ENCODE measurements at places on chromosomes 1 and 21.

- DNase-seq: no peak
Measured at GRCh38 chr1:81606656-81607055, 194.1 kb upstream of the ADGRL2 start.

- no peak for DNase-seq
Measured at GRCh38 chr1:37974567-37974966, 15.3 kb downstream of the SF3A3 start.

DNA sequence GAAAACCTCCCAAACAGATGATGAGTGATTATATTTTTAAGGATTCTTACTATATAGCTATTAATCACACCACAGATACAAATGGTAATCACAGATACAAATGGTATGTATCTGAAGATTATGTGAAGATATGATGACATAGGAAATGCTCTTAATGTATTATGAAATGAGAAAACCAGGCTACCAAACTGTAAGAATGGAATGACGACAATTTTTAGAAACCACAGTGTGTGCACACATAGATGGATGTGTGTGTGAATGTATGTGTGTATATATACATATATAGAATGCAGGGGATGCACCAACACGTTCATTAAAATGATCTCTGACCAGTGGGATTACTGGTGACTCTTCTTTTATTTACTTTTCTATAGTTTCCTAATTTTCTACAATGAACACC lies 21.5 kb upstream of the ENAH start:
- DNase-seq: no peak

DNA sequence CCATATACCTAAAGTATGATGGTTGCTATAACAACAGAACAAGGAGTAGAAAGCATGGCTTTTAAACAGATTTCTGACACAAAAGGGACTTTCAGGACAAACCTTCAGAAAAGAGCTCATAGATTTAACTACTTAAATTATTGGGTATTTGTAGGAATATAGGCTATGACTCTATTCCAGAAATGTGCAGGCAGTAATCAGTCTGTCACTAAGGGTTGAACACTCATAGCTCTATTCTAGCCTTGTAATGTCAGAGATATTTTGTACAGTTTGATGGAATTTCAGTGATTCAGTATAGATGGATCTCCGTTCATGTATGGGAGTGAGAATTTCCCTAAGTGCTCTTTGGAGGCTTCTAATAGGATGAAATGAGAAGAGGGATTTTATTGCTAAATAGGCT lies 82.8 kb downstream of the EXTL2 start:
- no peak for DNase-seq

DNA sequence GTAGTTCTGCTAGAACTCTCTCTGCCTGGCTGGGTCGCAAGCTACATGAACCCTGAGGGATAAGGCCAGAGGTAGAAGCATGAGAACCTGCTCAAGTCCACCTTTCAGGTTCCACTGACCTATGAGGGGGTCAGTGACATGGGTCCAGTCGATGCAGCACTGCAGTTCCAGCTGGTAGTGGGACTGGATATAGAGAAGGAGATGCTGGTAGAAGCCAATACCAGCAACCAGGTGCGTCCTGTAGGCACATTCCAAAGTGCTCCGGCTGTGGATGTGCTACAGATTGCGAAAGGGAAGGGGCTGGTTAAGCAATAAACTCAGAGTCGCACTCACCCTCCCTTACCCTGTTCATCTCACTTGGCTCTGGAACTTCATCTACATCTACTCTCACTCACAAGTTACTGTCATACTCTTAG lies 5.7 kb downstream of the SMG5 start:
- DNase-seq: no peak

- DNase-seq: no peak
Measured at GRCh38 chr1:223261914-223262313, 102.1 kb downstream of the SUSD4 start.

DNA sequence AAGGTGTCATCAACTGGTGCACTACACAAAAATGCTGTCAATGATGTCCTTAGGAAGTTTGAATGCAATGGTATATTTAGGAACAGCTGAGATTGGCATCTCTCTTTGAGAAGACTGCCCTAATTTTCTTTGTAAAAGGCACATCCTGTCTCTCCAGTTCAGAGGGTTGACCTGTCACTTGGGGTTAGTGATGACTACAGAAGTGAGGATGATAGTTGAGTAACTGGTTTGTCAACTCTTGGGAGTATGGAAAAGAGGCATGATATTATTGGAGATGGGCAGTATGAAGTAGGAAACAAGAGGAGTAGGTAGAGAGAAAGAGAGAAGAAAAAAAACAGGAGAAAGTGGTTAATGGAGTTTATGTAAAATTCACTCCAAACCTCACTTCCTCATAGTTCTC lies 40.4 kb upstream of the PIGC start:
- DNase-seq: no peak

GRCh38 chr1:185539277-185539943 lies 194.8 kb upstream of the HMCN1 start:
- DNase-seq: peak; percentile 56

GRCh38 chr1:100578201-100578600 lies 40.3 kb downstream of the GPR88 start:
- peak; percentile 49 for DNase-seq

DNA sequence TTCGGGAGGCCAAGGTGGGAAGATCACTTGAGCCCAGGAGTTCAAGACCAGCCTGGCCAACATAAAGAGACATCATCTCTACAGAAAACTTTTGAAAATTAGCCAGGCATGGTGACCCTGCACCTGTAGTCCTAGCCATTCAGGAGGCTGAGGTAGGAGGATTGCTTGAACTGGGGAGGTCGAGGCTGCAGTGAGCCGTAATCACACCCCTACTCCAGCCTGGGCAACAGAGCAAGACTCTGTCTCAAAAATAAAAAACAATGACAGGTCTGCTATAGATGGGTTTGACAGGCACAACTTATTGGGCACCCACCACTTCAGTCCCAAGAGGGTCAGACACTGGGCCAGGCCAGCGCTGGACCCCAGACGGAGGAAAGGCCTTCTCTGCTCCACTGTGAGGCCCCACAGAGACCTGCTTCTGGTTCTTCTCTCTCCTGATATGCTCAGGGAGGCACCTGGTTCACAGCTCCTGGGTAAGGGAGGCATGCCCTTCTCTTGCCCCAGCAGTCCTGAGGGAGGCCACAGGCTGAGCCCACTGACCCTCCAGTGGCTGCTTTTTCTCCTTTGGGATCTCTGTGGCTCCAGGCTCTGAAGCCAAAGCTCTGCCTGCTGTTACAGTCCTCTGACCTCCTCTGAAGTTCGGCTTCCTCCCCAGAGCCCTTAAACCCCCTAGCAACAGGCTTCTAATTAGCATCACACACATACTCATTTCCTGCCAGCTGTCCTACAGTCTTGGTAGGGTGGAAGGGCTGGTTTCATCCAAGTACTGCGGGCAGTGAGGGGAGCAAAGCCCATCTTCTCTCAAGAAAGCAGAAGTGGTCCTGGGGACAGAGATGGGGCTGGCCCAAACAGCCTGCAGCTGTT lies 14.4 kb downstream of the S100A16 start:
- DNase-seq: peak; percentile 71

GRCh38 chr1:85124091-85124490 lies 75.8 kb upstream of the MCOLN3 start:
- no peak for DNase-seq

GRCh38 chr1:16321176-16321867 lies 31.0 kb downstream of the FBXO42 start:
- no peak for DNase-seq

GRCh38 chr1:151542710-151543129 lies 2.6 kb downstream of the TUFT1 start:
- DNase-seq: peak; percentile 99

DNA sequence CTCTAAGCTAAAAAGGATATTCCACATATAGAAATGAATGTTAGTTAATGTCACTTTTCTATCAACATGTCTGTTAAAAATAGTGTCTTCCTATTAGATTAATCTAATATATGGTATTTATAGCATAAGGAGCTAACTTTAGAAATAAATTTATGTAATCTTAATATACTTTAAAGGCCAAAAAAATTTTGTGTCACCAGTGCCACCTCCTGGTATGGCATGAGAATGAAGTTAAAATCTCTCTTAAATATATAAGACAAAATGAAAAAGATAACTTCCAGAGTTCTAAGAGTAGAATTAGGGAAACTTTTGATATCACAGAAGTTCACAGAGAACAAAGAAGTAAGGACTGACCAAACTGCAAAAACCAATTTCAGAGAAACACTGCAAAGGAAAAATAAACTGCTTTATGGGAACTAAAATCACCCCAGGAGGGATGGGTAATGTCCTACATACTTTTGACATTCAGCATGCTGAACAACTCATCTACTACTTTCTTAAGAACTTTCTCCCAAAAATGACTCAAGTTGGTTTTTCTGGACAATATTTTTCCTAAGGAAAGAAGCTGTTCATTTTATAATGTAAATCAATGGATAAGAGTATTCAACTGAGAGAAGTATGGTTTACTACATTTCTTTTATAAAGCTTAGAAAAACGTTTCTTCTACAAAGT lies 82.8 kb downstream of the TRIM33 start:
- DNase-seq: no peak

DNA sequence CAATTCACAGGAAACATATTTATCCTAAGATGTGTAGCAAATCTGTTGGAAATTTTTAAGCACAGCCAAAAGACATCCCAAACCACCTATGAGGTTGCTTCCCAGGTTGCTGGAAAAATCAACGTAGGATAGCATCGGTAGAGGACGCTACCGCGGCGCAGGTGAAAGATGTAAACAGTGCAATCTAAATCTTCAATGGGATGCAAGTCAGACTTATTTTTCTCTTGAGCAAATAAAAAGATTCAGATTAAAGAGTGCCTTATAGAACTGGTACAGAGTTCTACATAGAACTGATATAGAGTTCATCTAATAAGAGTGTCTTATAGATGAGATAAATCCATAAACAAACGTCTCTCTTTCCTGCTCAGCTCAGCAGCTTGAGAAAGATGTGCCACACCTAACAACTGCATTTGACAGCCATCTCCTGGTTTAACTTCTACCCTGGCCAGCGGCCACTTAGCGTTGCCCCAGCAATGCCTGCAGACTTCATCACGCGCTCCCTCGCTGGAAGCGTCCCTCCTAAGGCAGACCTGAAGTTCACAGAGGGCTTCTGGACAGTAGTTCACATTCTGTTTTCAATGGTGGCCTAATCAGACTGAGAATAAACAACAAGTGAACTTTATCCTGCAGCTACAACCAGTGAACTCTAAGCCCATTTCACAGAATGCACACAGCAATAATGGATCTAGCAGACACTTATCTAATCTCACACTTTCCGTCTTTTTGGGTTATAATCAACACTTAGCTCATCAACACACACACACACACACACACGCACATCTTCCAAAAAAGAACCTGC lies 164.5 kb downstream of the TOMM20 start:
- DNase-seq: no peak

GRCh38 chr1:79006564-79006963 lies at the start of gene ADGRL4:
TSS of gene ADGRL4 (minus strand) at chr1:79006730. CDS start at chr1:79006654, 76 bp downstream.
- DNase-seq: no peak

DNA sequence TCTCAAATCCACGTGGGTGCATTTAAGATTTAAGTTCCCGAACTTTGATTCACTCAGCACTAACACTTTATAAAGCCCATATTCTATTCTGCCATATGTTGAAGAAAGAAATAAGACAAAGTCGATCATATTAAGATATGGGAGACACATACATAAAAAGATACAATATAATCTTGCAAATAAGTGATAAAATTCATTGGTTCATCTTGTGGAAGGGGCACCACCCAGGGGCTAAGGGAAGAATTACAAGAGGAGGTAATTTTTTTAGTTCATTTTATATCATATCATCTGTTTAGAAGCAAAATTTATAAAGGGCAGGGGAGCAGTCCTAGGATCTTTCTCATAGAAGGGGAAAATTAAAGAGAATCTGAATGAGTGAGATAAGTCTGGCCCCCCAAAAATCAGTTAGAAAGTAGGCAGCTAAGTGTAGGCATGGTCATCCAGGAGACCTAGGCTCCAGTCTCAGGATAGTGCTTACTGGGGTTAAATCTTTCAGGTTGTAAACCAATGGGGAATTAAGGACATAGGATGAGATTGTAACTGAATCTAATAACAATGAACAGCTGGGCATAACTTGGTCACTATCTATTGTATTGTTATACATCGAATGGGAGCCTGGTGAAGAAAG lies 124.2 kb upstream of the L1TD1 start:
- no peak for DNase-seq

GRCh38 chr1:170030212-170030611 lies 44.3 kb downstream of the KIFAP3 start:
- peak; percentile 18 for DNase-seq

GRCh38 chr1:246394121-246394520 lies 113.0 kb downstream of the SMYD3 start:
- DNase-seq: no peak

DNA sequence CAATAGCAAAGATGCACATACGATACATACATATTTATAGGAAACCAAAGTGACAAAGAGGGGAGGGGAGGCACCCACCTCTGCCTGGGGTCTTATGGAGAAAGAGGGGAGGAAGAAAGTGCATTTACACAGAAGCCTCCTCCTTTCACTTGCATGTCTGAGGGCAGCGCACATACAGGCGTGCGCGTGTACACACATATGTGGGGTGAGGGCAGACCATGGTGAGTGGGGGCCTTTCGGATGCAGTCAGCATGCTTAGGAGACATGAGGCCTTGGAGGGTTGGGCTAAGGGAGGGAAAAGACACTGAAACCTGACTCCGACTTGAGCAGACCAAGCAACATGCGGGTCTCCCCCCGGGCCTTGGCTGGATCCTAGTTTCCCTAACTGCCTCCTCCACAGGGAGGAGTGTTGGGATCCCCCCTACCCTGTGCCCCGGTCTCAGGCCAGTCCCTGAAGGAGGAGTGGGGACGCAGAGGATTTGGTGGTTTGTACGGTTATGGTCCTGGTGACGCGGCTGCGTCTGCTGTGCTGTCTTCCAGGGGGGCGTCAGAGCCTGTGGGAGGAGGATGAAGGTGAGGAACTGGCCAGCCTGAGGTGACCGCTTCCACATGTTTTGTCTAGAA lies 15.2 kb downstream of the LRRC71 start:
- no peak for DNase-seq

DNA sequence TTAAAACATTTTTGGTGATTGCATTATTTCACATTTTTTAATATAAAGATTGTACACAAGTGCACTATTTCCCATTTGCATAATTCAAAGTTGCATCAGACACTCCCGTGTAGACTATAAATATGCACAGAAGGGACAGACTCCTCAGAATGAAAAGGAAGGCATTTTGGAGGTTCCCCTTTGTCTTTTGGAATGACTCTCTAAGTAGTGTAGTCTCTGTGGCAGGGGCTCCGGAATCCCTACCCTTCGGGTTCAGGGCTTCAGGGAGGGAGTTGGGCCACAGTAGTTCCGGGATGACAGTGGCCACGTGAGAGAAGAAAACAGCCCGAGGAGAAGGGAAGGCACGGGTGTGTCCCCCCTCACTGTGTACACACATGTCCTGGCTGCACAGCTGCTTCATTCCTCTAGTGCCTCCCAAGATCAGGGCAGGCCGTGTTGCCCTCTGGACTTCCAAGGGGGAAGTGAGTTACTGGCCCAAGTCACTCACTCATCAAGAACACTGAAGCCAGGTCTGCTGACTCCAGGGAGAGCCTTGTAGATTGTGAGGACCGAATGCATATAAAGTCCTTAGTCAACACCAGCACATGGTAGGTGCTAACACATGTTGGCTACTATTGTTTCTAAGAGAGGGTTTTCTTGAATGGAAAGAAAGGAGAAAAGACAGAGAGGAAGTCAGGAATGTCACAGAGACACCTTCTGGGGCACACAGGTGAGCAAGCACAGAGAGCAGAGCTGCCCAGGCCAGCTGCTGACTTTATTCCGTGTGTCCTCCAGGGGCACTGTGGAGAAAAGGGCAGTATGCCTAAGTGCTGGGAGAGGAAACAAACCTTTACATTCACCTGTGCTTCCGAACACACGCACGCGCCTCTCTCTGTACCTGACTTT lies 39.8 kb downstream of the LHX4 start:
- no peak for DNase-seq

All from A172 (cell line).